Activated T-helper 1 cell treated with anti-CD3 and anti-CD28 coated beads, Interleukin-12 subunit alpha, Interleukin-12 subunit beta, Interleukin-2, Interleukin-4 antibody, amounts not matched to agents 30 ng/mL and 10 ng/mL and 1 ng/mL, durations not matched to agents 14 hours and 24 hours and 36 hours (primary cell): ENCODE measurements at places on chromosomes 5 and 9. TPM values are rescaled to one million over a fixed set of nuclear protein-coding genes. Genes with fewer than 3 reads are reported as not detected.
A peak's percentile ranks its signal among the peaks of the same experiment; 100 is the strongest.

GRCh38 chr9:73327149-73327548 is 175.5 kb downstream of the ANXA1 start:
- no peak for DNase-seq

- DNase-seq = no peak
Measured at GRCh38 chr5:52920929-52921328, 68.2 kb upstream of the ITGA2 start.

- no peak for DNase-seq
Measured at GRCh38 chr5:160240350-160240749, 11.0 kb downstream of the FABP6 start.

- DNase-seq = no peak
Measured at GRCh38 chr5:62093976-62094375, 212.0 kb upstream of the KIF2A start.

GRCh38 chr9:108845947-108846346 is 9.8 kb downstream of the ACTL7B start:
- no peak for DNase-seq

DNA sequence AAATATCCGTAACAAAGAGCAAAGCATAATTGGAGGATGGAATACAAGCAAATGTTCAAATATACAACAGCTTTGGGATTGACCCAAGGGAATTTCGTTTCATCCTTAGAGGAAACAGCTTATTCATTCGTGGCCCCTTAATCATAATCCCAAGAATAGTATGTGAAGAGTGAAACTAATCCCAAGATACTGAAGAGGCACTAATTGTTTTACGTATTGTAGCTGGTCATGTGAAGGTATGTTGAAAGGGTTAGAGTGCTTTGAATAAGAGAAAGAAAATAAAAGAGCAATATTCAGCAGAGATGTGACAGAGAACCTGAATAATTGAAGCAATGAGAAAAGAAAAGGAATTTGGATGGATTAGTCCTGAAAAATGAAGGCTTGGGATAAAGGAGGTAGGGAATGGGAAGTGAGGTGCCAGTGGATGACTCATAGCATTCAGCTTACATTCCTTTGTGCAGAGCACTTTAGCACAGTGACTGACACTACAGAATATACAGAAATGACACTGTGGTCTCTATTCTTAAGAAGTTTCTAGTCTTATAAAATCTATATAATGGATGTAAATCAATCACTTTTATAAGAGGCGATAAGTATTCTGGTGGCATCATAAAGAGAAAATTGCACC is 221.9 kb downstream of the TLR4 start:
- DNase-seq = no peak

Gene FOXE1
- total RNA-seq = 0.05 TPM in 1 of 2 replicates, not detected in the other

GRCh38 chr5:29896646-29897045 is 1296.8 kb upstream of the CDH6 start:
- no peak for DNase-seq

Gene PTPDC1
- 5.5 and 5.7 TPM in 2 replicates for total RNA-seq

DNA sequence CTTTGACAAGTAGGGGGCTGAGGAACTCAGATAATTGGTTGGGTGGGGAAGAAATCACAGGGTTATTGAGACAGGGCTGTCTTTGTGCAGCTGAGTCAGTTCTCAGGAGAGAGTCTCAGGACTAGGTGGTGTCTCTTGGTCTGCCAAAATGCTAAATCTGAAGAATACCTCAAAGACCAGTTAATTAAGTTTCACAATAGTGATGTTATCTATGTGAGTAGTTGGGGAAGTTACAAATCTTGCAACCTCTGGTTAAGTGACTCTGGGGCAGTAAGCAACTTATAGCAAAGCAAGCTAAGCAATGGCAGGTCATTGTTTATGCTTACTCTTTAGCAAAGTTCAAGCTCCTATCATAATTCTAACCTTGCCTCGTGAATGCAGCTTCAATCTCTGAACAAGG is 53.6 kb downstream of the GIN1 start:
- no peak for DNase-seq

DNA sequence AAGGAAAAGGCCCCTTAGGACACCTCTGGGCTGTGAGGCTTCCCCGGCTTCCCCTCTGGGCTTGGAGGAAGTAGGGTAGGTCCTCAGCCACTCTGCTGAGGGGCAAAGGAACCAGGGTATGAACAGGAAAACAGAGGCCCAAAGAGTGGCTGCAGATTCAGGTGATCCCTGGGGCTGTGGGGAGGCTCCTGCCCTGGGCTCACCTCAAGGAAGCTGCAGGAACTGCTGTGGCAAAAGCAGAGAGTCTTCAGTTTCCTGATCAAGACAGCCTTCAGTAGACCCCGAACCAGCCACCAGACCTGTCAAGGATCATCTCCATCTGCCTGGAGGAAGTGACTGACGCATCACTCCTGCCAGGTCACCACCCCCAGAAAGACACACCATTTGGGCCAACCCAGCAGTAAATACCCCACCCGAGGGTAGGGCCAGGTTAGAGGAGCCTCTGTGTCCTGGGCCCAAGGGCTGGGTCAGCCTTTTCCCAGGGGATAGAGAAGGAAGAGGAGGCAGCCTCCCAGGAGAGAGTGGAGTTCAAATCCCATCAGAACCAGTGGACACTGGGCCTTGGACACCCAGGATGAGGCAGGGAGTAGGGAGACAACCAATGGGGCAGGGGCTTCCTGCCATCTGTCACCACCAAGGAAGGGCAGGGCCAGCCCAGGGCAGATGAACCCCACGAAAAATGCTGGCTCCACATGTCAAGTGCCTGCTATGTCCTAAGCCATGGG is 5.8 kb upstream of the ST6GALNAC6 start:
- DNase-seq = peak; percentile 42

Gene CDKN2A
- total RNA-seq = 5.0 and 5.4 TPM in 2 replicates

Gene SVEP1
- not detected in 2 replicates for total RNA-seq
